ENCODE measurements at places on chromosomes 12 and 14.
A peak's percentile ranks its signal among the peaks of the same experiment; 100 is the strongest.

DNA sequence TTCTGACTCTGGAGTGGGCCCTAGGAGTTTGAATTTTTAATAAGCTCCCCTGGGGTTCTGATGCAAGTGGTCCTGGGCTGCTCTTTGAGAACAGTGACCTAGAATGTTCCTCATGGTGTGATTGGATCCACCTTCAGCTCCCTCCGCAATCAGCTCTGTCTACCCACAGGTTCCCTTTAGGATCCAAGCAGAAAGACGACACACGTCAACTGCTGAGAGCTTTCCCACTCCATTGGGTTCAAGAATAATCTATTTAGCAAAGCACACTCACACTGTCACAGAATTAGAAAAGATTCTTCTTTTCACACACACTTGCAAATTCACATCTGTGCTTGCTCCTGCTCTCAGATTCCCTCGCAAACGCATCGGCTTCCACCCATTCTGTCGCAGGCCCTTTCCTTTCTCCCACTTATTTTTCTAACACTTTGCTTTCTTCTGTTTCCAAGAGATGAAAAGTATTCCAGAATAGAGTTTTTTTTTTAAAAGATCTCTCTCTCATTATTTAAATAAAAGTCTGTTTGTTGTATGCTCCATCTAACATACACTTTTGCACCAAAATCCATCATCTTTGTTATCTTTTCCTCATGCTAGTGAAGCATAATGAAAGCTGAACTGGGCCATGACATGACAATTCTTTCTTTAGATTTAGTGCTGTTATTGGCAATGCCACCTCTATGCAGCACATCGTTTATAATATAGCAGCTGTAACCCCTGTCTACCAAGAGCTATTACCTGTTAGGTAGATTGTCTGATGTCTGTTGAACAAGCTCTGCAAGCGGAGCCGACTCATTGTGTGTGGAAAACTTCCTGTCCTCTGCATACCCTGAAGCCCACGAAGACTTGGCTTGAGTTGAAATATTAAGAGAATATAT, 73.1 kb downstream of the CACNA1C start:
- DNase-seq: no peak

DNA sequence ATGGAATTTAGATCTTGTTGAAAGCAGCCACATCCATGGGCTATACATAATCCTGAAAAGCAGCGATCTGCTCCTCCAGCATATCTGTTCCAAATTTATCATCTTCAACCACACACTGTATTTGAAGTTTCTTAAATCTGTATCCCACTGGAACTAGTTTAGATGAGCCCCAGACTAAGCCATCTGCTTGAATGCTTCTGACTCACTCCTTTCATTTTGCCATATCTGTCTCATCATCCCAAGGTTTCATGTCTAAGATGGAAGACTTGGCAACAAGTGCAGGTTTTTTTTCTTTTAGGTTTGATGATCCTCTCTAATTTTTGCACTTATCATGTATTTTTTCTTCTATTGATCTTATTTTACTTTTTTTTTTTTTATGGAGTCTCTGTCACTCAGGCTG, 54.4 kb upstream of the TMEM263 start:
- DNase-seq: no peak

DNA sequence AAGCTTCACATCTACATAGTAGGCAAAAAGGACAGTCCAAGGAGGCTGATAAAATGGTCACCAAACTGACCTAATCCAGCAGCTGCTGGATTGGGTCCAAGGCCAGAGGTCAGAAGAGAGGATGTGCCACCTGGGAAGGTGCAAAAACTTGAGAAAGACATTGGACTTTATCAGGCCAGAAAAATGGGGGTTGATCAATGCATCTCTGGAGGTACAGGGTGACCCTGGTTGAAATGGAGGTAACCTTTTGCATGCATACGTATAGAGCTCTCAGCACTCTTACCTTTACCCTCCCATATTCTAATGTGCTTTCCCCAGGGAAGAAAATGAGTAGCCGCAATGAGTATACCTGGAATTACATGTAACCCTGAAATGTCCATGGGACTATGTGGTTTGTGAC, 16.0 kb downstream of the BTG1 start:
- DNase-seq: no peak

- DNase-seq: no peak
Measured at GRCh38 chr12:32501835-32502333, 102.5 kb downstream of the FGD4 start.

DNA sequence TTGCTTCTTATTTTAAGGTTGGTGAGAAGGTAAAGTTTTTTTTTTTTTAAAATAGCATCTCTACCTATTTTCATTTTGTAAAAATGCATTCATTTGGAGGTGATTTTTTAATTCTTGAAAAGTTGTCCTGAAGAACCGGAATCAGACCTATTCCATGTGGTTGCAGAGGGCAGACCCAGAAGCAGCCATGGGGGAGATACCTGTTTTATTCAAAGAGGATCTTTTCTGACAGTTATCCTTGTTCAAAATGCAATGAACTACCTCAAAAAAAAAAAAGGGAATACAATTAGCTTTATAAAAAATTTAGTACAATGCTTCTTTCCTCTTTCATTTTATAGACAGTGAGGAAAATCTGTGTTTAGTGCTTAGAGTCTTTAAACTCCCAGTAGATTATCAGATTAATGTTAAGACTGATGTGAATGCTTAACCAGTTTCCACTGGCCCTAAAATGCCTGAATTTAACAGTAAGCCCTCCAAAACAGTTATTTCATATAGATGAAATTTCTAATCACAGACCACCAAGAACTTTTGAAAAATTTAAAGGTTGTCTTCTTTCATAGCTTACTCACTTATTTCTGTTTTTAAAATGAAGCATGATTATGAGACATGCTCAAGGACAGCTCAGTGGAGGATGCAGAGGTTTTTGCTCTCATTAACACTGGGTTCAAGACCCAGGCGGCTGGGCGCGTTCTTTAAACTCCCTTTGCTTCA, 8.6 kb upstream of the NEMF start:
- DNase-seq: no peak

DNA sequence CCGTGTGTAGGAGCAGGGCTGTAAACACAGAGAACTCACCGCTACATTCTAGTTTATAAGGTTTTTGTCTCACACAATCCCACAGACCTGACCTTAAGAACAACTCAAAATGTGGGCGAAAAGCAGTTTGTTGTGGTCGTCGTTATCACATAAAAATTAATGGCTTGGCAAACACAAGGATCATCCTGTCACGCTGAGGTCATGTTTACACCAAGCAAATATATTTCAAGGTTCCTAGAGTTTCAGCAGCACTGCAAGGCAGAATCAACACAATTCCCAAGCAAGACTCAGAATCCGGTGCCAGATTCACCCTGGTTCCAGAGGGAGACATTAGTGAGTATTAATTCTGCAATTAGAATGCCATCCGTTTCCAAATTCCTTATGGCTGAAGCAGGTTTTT, 30.1 kb upstream of the MAP1LC3B2 start:
- no peak for DNase-seq

- peak; percentile 6 for DNase-seq
Measured at GRCh38 chr14:72476657-72477499, 417.0 kb downstream of the DPF3 start.

DNA sequence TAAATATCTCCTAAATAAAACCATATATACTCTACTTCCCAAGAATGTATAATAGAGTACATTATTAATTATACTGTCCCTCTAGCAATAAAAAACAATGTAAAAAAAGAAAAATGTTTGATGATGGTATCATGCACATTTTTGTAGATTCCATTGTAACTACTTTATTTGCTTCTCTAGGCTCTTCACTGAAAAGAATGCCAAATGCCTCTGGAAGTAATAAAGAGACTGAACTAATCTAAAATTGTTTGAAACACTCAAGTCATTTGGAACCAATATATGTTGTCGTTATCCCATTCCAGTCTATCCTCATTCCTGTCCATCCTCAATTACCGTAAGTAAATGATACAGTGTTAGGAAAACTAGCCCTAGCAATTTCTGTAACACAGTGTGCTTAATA, 233.6 kb downstream of the C12orf50 start:
- DNase-seq: no peak

GRCh38 chr12:80053051-80053790, 46.1 kb upstream of the OTOGL start:
- no peak for DNase-seq

DNA sequence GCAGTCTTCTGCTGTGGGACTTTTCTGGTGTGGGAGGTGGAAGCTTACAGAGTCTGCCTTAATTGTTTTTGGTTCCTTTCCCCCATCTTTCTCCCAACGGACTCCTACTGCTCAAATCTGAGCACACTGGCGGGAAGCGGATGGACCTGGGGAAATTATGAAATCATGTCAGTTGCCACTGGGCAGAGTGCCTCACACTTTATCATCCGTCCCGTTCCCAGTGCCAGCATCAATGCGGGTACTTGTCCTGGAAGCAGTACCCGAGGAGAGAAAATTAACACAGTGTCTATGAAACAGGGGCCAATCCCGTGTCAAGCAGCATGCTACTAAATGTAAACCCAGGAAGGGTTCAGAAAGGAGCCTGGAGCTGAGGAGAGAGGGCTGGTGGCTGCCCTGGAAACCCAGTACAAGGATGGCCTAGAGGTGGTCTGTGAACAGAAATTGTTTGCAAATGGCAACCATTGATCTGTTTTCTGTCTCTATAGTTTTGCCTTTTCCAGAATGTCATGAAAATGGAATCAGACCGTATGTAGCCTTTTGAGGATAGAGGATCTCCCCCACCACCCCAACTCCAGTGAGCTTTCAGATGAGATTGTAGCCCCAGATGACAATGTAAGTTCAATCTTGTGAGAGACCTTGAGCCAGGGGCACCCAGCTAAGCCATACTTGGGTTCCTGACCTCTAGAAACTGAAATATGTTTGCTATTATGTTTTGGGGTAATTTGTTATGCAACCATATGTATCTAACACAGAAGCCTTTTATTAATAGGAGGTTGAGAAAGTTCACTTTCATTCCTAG, 908 bp upstream of the CDKL1 start:
- DNase-seq: no peak

DNA sequence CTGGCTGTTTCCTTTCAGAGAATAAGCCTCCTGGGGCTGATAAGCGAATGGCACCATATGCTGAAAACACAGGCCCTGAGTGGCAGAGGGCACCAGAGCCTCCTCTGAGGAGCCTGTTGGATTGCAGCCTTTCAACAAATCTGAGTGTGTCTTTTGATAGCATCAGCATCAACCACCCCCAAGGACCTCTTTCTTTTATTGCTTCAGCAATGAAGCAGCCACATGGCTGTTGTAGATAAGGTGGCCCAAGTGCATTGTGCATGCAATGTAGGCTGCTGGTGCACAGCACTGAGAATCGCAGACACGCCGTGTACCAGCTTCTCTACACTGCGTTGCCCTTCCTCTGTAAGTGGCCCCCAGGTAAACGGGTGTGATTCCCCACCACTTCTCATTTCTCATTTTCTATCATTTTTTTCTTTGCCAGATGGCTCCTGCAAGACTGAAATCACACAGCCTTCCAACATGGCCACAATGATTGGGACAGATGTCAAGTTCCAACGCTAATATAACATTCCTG, 191.7 kb downstream of the DAD1 start:
- DNase-seq: no peak

DNA sequence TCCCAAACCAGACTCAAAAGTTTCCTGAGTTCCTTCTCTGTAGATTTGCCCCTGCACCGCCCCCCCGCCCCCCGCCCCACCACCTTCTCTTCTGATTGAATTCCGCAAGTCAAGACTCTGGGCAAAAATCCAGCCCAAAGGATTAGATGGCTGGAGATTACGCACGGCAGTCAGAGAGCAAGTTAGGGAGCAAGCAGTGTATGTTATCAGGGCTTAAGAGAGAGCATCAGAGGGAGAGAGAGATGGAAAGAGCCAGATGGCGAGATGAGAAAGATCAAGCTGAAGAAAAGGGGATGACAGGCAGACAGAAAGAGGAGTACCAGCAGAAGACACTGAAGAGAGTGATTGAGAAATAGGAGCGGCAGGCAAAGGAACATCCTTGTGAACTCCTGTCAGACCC, 13.9 kb upstream of the ANKRD33 start:
- no peak for DNase-seq

DNA sequence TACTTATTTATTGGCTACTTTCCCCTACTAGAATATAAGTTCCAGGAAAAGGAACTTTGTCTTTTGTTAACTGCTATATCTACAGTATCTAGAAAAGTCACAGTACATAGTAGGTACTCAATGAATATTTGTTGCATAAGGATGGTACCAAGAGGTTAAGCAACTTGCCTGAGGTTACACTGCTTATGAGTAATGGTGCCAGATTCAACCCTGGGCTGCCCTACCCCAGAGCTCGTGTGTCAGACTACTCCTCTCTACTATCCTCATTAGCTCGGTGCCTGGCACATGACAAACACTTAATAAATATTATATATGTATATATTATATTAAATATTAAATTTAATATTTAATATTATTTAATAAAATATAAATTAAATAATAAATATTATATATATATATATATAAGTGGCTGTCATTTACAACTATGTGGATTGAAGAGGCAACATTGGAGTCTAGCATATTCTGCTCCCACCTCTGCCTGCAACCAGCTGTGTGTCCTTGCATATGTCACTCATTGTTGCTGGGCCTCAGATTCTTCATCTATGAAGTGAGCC, 25.4 kb downstream of the UTP20 start:
- no peak for DNase-seq

GRCh38 chr14:22520796-22521195, 68.2 kb downstream of the DAD1 start:
- no peak for DNase-seq

DNA sequence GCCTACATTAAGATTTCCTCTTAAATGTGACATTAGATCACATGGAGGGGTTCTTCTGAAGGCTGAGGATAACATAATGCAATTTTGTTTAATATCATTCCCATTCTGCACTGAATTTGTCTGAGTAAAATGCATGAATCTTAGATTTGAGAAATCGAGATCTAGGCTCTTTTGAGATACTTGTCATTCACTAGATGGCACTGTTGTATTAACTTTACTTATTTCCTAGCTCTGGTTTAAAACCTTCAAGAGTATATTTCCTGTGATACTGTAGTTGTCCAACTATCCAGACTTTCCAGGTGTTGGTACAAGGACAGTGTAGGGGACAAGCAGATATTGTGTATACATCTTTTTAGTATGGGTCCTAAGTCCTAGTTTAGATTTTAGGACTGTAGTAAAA, 91.7 kb upstream of the SEL1L start:
- peak; percentile 20 for DNase-seq

DNA sequence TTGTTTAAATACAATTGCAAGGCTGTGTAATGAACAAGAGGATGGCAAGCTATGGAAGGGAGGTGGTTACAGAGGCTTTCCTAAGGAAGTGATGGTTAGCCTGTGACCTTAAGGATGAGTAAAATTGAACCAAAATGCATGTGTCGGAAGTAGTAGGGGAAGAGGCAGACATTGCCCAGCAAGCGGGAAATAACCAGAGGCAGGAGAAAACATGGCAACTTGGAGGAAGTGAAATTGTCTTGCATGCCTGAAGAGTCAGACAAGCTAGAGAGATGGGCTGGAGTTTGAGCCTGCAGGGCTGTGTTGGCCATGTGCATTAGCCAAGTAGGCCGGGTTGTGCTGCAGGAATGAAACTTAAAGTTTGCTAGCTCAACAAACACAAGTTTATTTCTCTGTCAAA, 96.2 kb downstream of the BTG1 start:
- no peak for DNase-seq

DNA sequence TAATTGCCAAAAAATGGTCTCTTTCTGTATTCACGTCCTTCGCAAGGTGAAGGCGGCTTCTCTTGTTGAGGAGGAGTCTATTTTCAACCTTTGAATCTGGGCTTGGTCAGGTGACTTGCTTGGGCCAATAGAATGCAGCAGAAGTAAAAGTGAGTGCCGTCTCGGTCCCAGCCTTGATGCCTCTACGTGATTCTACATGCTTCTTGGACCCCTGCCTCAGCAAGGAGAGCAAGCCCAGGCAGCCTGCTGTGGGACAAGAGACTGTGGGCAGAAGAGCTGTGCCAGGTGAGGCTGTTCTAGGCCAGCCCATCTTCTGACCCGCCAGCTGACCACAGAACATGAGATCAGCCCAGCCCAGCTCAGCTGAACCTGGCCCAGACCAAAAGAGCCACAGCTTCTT, 39.1 kb upstream of the CCDC63 start:
- DNase-seq: no peak
